ENCODE measurements at places on chromosomes 7 and 10.

DNA sequence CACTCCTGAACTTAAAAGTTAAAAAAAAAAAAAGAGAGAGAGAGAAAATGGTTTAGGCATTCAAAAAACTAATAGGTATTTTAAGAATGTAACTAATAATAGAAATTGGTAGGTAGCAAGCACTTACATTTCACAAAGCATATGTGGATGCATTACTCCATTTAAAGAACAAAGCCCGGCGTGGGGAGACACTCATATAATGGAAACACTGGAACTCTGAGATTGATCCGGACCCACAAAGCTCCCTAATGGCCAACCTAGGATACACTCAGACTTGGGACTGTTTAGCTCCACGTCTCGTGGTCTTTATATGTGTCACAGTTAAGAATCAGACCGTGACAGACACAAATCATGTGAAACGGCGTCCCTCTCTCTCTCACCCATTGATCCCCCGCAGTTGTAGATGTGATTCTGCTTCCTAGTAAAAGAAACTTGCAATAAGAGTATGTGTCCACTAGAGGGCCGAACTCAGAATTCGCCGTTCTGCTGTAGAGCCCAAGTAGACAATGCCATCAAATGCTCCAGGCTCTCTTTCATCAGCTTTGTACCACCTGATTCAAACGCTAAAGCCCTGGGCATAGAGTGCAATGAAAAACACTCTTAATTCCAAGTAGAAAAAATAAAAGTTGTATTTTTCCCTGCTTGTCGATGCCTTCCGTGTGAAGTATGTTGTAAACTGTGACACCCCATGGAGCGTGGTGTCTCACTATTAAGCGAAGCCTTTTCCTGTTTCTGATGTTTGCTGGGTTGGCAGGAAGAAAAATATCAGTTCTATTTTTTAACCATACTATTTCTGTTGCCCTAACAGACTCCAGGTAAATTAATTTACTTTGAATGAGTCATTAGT lies 429.0 kb upstream of the MTPN start:
- no peak for DNase-seq

GRCh38 chr7:2417981-2418481 lies 14.6 kb downstream of the CHST12 start:
- DNase-seq: no peak

DNA sequence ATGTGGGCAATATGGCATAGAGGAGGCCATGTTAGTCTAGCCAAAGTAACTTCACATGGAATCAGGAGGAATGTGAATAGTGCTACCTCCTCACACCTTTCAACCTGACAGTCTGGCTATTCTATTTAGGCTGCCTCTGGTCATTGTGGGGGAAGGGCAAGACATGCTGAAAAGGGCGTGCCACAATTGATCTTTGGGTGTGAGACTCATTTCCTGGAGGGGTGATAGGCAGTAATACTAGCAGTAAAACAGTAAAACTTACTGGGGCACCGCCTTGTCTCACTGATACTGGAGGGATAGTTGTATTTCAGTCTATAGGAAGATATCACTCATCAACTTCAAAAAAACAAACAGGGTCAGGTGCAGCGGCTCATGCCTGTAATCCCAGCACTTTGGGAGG lies 88.7 kb downstream of the TMEM168 start:
- no peak for DNase-seq

DNA sequence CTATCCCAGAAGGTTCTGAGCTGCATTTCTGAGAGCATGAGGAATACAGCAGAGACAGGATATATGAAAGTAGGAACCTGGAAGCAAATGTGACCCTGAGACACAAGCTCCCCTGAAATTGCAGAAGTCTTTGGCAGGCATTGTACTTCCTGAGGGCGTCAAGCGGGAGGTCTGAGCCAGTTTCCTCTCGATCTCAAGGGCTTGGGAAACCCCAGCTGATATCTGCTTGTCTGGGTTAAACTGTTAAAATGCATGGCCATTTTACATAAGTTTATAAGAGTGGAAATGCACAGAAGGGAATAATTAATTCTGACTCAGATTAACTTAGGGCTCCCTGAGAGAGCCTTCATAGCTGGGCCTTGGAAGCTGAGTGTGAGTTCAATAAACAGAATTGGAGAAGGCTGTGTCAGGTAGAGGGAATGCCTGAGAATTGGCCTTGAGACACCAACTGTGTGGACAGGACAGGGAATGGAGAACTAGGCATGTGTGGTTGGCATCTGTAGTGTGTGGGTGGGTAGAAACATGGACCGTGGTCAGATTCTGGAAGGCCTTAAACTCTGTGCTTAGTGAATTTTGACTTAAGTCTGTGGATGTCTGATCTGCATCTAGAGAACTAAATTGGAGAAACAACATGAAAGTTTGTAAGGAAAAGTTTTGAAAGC lies 53.3 kb downstream of the WIPF3 start:
- DNase-seq: no peak

GRCh38 chr7:82965088-82966036 lies 197.3 kb downstream of the PCLO start:
- DNase-seq: no peak

DNA sequence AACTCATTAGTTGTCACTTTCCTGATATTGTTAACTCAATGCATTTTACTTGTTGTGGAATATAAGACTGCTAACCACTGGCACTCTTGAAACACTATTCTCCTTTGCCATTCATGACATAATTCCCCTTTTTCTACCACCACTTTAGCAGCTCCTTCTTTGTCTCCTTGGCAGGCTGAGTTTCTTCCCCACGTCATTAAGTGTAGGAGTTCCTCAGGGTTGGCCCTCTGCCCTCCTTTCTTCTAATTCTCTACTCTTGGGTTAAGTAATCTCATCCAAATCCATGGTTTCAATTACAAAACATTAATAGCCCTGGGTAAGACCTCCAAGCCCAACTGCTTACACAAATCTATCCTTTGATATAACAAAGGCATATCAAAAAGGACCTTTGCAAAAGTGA lies 175.1 kb downstream of the HGF start:
- no peak for DNase-seq

DNA sequence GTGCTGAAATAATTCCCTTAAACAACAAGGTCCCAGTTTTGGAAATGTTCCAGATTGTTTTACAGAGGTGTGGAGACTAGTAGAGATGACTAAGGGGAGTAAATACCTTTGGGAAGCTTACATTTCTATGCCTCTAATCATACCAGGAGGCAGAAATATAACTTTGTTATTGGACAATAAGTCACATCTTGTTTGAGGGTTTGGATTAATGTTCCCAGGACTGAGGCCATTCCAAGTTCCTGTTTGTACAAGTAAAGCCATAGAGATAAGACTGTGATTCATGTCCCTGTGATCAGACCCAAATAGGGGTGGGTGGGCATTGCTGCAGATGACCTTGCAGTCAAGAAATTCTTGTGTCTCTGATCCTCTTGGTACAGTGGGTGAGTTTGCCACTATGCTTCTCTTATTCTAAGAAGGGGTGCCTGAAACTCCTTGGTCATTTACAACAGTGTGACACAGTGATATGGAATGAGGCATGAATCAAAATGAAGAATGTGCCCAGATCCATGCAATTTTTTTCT lies 508.3 kb downstream of the SORCS3 start:
- no peak for DNase-seq

DNA sequence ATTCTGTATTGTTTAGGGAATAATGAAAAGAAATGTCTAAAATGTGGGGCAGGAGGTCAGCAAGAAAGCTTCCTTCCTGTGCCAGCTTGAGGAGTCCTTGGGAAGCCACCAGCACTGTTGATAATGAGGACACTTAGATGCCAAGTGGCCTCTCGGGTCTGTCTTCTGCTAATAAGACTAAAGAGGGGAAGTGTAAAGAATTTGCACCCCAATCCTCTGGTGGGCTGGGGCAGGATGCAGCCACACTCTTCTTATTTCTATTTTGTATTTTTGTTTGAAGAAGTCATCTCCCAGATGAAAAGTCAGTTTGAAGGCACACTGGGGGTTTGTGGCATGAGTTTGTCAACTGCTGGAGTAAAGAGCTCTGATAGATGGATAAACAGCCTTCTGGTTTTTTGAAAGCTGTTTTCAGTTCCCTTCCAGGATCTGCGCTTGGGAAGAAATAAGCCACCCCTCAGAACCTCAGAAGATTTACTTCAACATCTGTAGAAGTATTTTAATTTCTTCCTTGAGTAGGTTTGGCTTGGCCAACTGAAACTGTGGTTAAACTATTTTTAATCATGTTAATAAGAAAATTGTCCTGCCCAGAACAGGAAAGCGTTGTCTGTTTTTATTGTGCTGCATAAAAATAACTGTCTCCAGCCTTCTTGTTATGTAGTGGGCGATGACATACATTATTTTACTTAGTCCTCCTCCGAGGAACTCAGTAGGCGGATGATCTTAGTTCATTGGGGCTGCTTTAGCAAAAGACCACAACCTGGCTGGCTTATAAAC lies 128.8 kb upstream of the GPR26 start:
- no peak for DNase-seq

DNA sequence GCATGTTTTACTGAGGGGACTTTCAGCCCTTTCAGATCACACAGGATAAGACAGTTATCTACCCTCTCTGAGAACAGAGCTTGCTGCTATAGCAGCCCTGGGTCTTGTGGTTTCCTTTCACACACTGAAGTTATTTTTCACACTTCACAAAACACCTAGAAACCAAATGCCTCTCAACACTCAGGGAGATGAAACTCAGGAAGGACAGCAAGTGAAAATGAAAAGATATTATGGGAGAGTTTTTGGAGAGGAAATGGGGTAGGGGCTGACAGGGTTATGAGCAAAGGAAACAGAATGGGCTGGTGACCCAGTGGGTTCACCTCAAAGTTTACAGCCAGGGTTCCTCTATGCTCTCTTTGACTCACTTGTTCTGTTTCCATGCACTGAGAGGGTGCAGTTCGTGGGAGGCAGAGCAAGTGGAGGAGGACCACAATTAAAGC lies 17.0 kb upstream of the GIMAP2 start:
- DNase-seq: no peak

GRCh38 chr10:66162560-66163143 lies 763.2 kb upstream of the LRRTM3 start:
- DNase-seq: no peak

DNA sequence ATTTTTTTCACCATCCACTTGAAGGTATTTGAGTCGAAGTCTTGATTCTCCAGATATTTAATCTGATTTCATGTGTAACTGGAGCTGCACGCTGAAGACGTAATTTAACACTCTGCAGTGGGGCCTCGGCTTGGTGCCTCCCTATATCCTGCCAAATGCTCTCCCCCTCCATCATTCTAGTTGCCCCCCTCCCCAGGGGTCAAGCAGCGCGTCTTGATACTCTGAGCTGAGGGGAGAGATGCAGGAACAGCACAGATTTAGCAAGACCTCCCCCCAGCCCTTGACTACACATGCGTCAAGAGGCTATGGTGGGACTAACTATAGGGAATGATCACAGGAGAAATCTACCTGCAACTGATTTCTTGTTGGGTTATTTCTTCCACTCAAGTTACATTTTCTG lies 85.8 kb downstream of the PRPF18 start:
- DNase-seq: no peak

DNA sequence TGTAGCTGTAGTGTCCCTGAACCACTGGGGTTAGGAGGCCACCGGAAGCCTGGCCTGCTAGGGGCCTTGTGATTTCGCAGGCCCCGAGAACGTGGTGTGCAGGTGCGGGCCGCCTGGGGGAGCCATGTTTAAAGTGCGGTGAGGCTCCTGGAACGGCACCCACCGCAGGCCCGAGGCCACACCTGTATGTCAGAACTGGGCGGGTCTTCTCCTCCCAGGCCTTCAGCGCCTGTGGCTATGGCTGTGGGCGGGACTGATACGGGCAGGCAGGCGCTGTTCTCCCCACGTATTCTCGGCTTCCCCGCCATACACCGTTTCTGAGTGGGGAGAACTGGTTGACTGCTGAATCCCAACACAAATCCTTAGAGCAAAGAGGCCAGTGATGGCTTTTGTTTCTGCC lies 74.8 kb downstream of the DNAJB6 start:
- no peak for DNase-seq

DNA sequence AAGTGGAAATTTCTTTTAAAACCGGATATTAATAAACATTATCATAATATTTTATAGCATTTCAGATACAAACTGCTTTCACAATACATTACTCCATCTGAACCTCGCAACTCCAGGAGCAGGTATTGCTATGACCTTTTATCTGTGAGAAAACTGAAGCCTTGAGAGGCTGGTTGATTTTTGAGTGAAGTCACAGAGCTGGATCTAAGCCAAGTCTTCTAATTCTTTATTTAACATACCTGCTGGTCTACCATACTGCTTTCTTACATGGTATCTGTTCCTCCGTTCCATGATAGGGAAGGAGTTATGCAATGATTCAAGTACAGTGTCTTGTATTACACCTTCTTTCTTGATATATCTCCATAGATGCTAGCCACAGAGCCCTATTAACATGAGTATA lies 37.4 kb upstream of the ITGB8 start:
- DNase-seq: no peak

GRCh38 chr7:106717254-106717954 lies 56.4 kb upstream of the CCDC71L start:
- DNase-seq: no peak

- DNase-seq: no peak
Measured at GRCh38 chr10:20976891-20977290, 79.8 kb upstream of the NEBL start.
